ENCODE measurements at places on chromosomes 11 and 22. TPM values are rescaled to one million over a fixed set of nuclear protein-coding genes. Genes with fewer than 3 reads are reported as not detected.

Gene CDON
- total RNA-seq = 1.7 TPM

GRCh38 chr22:30206944-30207343, 39.6 kb downstream of the LIF start:
- DNase-seq = no peak

Gene VPREB1
- total RNA-seq = not detected

- DNase-seq = no peak
These were observed 99.5 kb downstream of the ZNF280B start for GRCh38 chr22:22408731-22409696.

Gene PHOX2A
- not detected for total RNA-seq

DNA sequence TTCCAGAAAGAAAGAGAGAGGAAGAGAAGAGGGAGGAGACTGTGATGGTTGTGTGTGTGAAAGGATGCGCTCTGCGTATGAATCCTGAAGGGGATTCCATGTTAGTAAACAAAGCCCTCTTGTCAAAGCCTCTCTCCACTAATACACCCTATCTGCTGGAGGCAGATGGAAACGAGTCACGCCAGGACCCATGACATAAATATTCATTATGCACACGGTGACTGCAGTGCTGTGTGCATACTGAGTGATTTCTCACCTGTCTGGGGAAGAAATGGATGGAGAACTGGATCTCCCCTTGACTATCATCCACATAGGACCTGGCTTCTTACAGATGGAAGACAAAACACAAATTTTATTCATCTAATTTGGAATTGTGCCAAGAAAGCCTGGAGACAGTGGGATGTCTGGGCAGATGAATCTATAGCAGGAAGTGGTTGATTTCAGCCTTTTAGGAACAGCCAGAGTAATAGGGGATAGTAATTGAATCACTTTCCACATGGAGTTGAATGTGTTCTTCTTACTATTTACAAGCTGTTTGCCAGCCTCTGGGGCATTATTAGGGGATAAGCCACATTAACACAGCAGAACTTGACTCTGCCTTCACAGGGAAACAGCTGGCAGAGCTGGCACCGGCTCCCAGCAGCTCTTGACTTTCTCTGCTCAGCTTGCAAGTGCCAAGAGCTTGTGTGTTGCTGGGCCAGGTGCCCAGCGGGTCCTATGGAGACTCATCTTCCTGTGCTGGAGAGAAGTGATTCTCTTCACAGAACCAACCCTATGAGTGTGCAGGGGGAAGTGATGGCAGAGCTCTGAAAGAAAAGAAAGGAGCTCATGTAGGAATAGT, 9.0 kb downstream of the MTNR1B start:
- DNase-seq = no peak
